ENCODE measurements at places on chromosomes 7 and 10.
A peak's percentile ranks its signal among the peaks of the same experiment; 100 is the strongest.

DNA sequence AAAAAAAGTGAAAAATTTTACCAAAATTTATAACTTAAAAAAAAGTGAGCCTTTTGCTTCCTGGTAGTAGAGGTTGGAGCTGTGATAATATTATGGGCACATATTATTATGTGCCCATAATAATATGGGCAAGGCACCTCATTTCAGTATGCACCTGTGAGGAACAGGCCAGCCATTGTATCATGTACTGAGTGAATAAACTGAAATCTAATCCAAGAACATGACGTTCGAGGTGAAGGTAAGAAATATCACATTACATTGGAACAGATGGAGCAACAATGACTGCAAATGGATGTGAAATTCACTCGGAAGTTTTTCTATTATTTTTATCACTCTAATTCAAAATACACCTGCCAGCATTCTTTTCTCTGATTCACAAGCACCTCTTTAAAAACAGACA lies 216.0 kb downstream of the KLF6 start:
- no peak for DNase-seq

GRCh38 chr7:44768628-44769371 lies 20.2 kb downstream of the ZMIZ2 start:
- DNase-seq, result no peak

DNA sequence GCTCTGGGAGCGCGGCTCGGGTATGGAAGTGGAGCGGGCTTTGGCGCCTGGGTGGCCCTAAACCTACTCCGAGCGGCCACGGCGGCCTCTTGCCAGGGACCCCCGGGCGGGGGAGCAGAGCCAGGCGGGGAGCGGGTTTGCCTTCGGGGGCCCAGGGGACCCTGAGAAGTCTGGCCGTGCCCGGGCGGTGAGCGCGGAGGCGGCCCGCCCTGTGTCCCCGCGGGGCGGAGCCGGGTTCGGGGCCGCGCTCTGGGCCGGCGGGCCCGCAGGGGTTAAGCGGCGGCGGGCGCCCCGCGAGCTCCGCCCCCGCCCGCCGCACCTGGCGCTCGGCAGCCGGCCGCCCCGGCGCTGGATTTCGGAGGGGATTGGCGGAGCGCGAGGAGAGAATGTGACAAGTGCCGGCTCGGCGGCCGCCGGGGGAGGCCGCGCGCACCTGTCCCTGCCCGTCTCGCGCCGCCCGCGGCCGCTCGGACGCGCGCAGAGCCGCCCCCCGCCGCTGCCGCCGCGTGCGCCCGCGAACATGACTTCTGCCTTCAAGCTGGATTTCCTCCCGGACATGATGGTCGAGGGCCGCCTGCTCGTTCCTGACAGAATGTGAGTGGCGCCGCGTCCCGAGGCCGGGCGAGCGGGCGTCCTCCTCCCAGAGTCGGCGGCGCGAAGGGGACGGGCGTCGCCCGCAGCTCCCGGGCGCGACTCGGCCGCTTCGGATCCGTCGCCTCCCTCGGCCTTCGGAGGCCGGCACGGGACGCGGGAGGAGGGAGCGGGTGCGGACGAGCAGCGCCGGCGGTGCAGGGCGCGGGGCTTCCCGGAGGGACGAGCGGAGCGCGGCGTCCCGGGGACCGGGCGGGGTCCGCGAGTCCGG lies at the start of gene CELF2:
Gene CELF2, plus strand, starts transcription at position 303 of the 862 bp plus-strand sequence. Its CDS starts 218 bp downstream, at position 521.
- DNase-seq, result peak; percentile 93

DNA sequence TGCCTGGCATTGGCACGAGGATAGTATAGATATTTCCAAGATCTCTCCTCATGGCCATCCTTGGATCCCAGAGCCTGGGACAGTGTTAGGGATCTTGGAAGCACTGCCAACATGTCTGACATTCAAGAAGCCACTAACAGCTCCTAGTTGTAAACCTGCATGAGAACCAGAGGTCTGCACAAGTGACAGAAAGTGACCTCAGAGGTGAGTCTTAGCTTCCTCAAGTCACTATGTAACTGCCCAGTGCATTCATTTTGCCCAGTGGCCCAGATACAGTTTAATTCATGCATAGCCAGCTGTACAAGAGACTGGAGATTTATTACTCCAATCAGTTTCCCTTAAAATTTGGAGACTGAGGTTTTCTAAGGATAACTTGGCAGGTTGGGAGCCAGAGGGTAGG lies 16.7 kb downstream of the SUGCT start:
- no peak for DNase-seq

- no peak for DNase-seq
Observed at GRCh38 chr7:92769394-92769699, 67.0 kb downstream of the CDK6 start.

- DNase-seq, result no peak
Observed at GRCh38 chr7:151237244-151238189, 5.2 kb downstream of the CHPF2 start.

- peak; percentile 45 for DNase-seq
Observed at GRCh38 chr7:111137296-111138192, 46.6 kb downstream of the LRRN3 start.

- DNase-seq, result no peak
Observed at GRCh38 chr10:32419615-32420014, 26.3 kb upstream of the CCDC7 start.

DNA sequence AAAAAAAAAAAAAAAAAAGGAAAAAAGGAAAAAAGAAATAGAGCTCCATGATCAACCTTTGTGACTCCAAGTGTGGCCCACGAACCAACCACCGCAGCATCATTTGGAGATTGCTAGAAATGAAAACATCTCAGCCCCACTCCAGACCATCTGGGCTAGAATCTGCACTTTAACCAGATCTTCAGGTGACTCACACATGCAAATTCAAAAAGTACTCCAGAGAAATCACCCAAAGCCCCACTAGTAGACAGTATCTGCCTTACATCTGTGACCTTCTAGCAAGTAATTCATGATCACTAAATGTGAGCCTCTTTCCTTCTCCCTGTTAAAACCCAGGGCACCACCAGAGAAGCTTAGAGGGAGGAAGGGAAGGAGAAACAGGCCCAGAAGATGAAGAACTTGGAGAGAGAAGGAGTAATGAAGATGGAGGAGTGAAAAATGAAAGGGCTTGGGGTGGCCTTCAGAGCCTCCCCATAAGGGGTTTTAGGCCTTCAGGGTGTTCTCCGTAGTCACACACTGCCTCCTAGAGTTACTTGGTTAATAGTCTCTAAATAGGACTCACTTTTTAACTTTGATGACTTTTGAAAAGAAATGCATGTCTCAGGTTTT lies 94.0 kb downstream of the SLC37A3 start:
- no peak for DNase-seq

DNA sequence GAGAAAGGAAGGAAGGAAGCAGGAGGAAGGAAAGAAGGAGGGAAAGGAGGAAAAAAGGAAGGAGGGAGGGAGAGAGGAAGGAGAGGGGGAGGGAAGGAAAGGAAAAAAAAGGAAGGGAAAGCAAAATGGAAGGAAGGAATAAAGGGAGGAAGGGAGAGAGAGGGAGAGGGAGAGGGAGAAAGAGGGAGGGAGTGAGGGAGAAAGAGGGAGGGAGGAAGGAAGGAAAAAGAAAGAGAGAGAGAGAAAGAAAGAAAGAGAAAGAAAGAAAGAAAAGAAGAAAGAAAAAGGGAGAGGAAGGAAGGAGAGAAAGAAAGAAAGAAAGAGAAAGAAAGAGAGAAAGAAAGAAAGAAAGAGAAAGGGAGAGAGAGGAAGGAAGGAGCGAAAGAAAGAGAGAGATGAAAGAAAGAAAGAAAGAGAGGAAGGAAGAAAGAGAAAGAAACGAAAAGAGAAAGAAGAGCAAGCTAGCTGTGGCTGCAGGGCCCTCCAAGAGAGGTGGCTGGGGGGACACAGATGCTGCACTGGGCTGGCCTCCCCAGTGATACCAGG lies 472.4 kb upstream of the MGMT start:
- DNase-seq, result no peak

DNA sequence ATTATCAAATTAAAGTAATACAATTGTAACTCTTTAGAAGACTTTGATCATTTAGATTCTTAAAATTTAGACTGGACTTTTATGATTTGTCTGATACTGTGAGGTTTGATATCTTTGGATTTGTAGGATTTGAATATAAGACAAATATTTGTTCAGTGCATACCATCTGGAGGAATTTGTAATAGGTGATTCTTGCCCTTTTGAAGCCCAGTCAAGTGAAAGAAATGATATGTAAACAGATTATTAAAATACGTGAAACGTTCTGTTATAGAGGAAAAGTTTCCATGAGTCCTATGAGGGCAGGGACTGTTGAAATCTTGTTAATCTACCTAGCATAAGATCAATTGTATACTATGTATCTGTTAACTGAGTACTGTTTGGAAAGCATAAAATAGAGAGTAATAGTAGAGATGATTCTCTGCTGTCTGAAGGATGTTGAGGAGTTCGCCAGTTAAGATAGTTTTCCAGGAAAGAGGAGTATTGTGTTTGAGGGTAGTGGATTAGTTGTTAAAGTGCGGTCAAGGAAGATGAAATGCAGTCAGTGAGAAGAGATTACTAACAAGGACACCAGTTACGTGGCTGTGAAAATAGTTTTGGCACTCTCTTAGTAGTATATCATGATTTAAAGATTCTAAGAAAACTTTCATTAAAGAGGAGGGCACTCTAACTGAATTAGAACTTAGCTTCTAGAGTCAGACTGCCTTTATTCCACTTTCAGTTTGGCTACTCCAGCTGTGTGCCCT lies 14.4 kb downstream of the PDCD4 start:
- no peak for DNase-seq

Data from upper lobe of right lung (tissue), 1 donor.